Fibroblast of skin of right quadriceps (primary cell): ENCODE measurements at places on chromosomes 6 and 20.

GRCh38 chr20:53599378-53599777, 5.7 kb upstream of the ZNF217 start:
- no peak for DNase-seq

DNA sequence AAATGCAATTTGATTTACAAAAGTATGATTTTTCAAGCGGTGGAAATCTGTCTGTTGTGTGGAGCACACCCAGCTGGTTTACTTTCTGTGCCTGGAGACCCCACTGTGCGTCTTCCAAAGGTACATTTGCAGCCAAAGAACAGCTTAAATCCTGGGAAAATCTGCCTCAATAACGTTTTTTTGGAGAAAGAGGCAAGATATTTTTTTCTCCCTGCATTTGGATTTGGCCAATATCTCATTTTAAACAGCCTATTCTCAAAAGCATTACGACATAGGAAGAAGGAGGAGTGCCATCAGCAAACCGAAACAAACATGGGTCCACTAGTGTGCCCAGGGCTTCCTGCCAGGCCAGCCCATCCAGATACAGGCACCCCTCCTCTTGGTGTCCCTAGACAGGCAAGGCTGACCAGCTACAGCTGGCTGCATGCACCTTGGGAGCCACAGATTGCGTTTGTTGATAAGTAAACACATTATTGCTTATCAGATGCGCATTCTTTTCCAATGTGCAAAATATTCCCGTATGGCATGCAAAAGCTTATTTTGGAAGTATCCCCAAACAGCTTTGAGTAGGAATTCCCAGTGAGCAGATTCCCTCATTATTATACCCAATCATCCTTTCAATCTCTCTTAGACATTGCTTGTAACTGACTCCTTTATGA, 184.5 kb upstream of the MARCKS start:
- DNase-seq, result peak; percentile 36

- DNase-seq, result peak; percentile 6
Measured at GRCh38 chr6:41836022-41836659, 48.6 kb downstream of the TOMM6 start.

GRCh38 chr6:35681298-35681697, 7.4 kb downstream of the FKBP5 start:
- no peak for DNase-seq

DNA sequence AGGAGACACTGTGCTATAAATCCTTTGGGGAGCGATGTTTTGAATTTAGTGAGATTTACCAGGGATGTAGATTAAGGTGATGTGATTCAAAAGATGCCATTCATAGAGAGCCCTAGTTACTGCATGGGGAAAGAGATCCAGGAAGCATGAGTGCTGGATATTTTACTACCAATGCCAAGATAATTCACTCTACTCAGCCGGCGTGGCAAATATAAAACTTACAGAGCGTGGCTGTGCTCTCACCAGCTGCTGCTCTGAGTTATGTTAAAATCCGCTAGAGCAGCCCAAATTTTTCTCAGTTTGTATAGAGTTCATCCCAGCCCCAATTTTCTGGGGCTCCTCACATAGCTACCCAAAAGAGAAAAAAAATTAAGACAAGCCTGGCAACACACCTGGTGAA, 48.6 kb downstream of the BFSP1 start:
- no peak for DNase-seq

- peak; percentile 91 for DNase-seq
Measured at GRCh38 chr20:47985092-47985850, 200.0 kb upstream of the SULF2 start.

- no peak for DNase-seq
Measured at GRCh38 chr6:102623201-102623600, 1229.7 kb downstream of the GRIK2 start.

- no peak for DNase-seq
Measured at GRCh38 chr6:112176175-112176574, 78.2 kb downstream of the LAMA4 start.

DNA sequence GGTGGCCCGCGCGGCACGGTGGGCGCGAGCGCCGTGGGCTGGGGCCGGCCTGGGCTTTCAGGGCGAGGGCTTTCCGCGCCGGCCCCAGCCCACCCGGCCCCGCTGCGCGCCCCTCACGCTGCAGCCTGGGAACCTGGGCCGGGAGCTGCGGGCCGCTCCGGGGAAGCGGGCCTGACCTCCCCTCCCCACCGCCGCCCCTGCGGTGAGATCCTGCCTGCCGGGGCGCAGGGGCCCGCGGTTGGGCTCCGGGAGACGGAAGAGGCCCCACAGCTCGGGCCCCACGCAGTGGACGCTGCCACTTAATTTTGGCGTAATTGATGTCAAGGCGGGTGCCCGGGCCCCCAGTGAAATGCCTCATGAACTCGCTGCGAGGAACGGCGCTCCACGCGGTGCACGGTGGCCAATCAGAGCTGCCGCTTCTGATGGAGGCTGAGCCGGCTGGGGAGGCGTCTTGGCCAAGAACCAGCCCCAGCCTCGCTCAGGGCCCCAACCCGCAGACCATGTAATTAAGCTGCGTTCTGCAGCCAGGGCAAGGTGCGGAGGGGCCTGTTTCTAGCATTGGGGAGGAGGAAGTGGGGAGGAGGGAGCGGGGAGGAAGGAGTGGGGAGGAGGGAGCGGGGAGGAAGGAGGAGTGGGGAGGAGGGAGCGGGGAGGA, 96.1 kb upstream of the BHLHE23 start:
- DNase-seq, result peak; percentile 32

GRCh38 chr6:28965706-28966105, 39.4 kb downstream of the ZNF311 start:
- no peak for DNase-seq

- no peak for DNase-seq
Measured at GRCh38 chr6:127131275-127131674, 12.8 kb downstream of the RSPO3 start.
